Activated naive CD4-positive, alpha-beta T cell (primary cell): ENCODE measurements at places on chromosomes 3 and 15.

DNA sequence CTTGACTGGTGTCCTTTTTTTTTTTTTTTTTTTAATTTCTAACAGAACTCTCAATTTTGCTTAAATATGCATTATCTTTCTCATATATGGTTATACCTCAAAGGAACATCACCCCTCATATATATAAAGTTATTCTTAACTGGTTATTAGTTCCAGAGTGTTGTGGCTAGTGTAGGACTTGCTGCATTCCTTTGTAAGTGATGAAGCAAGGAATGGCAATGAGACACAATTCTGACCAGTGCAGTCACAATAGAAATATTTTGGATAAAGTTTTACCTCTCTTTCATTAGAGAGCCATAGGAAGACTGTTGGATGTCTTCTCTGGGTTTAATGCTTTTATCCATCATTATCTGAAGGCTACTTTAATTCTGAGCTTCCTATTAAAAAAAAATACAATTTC lies 75.5 kb upstream of the CBLB start:
- no peak for DNase-seq

DNA sequence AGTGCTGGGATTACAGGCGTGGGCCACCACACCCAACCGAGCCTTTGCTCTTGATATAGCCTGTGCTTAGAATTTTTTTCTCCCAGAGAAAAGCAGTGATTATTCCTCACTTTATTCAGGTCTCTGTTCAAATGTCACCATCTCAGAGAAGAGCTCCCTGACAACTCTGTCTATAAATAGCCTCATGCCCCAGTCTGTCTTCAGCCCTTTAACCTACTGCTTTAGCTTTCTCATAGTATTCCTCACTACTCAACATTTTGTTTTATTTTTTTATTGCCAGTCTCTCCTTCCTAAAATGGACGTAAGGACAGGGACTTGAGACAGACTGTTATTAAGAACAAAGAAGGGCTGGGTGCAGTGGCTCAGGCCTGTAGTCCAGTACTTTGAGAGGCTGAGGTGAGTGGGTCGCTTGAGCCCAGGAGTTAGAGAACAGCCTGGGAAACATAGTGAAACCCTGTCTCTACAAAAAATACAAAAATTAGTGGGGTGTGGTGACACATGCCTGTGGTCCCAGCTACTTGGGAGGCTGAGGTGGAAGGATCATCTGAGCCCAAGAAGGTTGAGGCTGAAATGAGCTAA lies 78.7 kb upstream of the TTBK2 start:
- DNase-seq: no peak

DNA sequence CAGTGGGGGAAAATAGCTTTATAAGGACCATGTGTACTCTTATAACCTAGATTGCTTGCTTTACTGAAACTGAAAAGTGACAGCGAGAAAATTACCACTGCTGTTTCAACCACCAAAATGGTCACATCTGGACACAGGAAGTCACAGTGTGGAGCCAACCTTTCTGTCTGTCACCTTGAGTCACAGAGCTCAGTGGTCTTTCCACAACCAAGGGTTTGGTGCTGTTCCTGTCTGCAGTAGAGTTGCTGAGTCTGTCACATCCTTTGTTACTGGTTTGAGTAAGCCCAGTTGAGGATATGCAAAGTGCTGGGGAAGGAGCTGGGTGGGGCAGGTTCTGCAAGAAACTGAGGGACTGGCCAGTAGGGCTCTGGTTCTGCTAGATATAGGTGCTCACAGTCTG lies 139.1 kb upstream of the EIF1B start:
- DNase-seq: no peak

DNA sequence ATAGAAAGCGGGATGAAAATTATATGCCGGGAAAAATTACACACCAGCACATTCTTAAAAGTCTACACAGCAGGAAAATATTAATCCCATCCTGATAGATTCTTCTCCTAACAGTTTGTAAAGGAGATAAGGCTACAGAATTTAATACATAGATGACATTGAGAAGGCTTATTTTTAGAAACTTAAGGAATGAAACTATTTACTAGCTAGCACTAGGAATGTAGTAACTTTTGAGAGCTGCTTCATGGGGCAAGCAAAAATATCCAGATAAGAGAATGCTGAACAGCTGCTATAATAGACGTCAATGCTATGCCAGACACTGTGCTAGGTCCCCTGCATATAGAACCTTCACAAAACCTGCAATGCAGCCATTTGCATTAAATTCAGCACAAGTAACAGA lies 912.7 kb upstream of the NR2F2 start:
- DNase-seq: no peak

DNA sequence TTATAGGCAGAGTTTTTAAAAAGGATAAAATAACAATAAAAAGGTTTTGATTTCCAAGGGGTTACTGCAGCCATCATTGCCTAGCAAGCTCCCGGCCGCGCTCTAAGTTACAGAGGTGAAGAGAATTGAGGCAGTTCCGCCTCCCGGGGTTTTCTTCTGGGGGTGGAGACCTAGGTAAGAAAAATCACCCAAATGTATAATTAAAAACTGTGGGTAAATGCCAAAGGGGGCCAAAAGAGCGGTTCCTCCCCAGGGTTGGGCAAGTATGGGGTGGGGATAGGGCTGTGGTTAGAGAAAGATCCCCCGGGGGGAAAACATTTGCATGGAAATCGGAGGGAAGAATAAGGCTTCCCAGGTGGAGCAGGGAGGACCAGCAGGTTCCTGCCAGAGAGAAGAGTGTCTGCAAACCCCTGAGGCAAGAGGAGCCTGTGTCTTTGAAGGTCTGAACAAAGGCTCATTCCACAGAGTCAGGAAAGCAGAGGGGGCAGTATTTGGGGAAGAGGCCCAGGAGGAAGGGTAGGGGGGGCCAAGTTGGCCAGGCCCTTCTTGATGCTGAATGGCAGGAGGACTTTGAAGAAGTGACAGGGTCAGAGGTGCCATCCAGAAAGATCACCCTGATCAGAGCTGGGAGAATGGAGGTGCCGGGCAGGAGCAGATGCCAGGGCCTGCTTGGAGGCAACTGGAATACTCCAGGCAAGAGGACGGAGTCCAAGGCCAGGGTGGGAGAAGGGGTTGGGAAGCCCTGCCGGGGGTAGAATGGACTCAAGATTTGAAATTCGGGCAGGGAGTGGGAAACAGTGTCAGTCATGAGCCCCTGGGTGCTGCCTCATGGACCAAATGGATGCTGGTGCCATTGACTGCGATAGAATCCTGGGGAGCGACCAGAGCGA lies 152.9 kb upstream of the RGMA start:
- no peak for DNase-seq
